ENCODE measurements at places on chromosomes 6 and 20. TPM values are rescaled to one million over a fixed set of nuclear protein-coding genes. Genes with fewer than 3 reads are reported as not detected.

The FAM162B gene
- 5.1 TPM for total RNA-seq

The POU3F2 gene
- total RNA-seq, result 0.49 TPM

The RCAN2 gene
- total RNA-seq, result 1.9 TPM

The DSP gene
- total RNA-seq, result 467 TPM

The BNIP5 gene
- 0.10 TPM for total RNA-seq

The UST gene
- total RNA-seq, result 25.0 TPM

The NFKBIL1 gene
- 12.1 TPM for total RNA-seq

The TXLNB gene
- 15.0 TPM for total RNA-seq
